Activated CD4-positive, alpha-beta T cell treated with anti-CD3 and anti-CD28 coated beads, Interleukin-2, amount 50 U/mL, for 16 hours (primary cell): ENCODE measurements at places on chromosomes 6 and 20.

DNA sequence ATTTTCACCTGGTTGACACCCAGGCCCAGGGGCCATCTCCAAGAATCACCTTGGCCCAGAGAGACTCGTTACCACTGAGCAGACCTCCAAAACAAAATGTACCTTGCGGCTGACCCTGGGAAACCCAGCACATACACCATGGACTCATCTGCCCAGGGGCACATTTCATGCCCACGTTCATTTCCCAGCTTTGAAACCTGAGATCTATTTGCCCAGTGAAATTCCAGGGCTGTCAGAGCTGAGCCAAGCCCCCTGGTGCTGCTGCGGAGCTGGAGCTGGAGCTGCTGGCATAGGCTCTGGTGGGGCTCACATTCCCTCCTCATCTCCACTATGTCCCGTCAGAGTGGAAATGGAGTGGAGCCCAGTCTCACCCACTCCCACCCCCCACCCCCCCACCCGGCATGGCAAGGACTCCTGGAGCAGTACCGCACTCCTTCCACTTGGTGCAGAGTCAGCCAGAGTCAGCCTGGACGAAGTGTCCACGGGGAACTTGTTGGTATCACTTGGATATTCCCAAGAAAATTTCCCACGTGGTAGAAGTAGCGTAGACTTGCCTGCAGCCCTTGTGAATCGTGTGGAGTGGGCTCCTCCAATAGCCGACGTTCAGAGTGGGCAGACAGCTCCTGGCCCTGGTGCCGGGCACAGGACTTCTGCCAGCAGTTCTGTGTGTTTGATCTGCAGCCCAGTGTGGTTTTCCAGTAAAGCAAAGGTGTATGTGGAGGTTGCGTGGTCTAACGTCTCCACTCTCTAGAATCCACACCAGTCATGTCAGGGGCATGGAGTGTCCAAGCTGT is 18.1 kb upstream of the OSER1 start:
- no peak for DNase-seq

DNA sequence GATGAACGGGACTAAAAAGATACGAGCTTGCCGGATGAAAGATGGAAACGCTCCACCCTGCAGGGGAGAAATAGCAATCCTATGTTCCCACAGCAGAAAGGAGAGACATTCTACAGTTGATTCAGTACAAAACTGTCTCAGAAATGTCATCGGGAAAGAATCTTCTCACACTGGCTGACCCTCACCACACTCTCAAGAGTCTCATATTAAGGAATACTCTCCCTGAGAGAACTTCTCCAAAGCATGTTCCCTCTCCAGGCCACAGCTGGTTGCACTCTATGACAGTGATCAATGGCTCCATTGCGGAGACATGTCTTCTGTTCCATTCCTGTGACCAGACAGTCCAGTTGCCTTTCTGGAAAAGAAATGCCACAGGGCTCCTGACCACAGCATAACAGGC is 758.0 kb upstream of the CHD6 start:
- DNase-seq = no peak

DNA sequence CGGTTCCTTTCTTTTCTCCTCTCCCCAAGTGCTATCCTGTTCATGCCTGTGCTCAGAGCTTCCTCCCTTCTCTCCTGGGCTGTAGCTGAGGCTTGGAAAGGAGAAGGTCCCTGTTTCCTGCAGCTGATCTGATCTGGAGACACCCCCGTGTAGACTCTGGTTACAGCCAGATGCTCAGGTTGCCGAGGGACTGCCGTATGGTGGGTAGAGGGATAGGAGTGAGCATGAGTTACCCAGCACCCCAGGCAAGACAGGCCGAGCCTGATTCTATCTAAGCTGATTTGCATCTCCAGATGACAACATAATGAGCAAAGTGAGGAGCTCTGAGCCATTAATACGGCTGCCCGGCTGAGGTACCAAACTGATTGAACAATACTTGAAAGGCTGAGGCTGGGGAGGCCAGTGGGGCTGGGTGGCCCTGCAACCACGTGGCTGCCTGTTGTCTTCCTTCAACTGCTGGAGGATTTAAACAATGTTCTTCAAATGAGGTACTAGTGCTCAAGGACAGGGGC is 91.8 kb downstream of the ASXL1 start:
- DNase-seq = no peak

DNA sequence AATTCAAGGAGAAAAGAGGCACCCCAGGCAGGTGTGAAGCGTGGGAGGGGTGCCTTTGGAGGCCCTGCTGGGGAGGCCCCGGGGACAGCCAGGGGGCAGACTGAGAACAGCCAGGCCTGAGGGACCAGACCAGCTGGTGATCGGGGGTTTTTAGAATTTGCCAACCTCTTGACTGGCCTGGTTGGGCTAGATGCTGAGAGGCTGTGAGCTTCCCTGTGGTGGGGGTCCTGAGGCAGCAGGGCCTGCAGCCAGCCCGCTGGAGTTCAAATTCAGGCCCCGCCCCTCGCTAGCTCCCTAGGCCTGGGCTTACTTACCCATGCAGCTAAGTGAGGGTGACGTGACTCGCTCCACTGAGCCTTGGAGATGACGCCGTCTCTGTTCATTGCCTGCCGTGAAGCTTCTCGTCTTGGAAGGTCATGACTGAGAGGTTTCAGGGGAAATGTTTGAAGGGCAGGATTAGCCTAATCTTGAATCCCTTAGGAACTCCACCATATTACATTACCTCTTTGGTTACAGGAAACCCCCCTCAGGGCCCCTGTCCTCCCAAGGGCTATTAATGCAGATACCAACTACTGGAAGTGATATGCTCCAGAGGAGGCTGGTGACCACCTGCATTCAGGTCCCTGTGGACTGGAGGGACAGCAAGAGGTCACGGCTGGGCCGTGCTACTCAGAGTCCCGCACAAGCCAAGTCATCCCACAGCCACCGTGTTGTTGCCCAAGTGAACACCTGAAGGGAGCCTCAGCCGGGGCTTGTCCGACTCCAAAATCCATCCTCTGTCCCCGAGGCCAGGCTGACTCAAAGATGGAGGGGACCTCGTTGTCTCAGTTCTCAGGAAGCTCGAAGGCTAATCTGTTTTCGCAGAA is 73.9 kb upstream of the DUSP22 start:
- DNase-seq = no peak

GRCh38 chr6:43054206-43054943 is 724 bp upstream of the CUL7 start:
- DNase-seq = no peak

- peak; percentile 12 for DNase-seq
These were observed 39.0 kb upstream of the PLN start for GRCh38 chr6:118509009-118509617.

DNA sequence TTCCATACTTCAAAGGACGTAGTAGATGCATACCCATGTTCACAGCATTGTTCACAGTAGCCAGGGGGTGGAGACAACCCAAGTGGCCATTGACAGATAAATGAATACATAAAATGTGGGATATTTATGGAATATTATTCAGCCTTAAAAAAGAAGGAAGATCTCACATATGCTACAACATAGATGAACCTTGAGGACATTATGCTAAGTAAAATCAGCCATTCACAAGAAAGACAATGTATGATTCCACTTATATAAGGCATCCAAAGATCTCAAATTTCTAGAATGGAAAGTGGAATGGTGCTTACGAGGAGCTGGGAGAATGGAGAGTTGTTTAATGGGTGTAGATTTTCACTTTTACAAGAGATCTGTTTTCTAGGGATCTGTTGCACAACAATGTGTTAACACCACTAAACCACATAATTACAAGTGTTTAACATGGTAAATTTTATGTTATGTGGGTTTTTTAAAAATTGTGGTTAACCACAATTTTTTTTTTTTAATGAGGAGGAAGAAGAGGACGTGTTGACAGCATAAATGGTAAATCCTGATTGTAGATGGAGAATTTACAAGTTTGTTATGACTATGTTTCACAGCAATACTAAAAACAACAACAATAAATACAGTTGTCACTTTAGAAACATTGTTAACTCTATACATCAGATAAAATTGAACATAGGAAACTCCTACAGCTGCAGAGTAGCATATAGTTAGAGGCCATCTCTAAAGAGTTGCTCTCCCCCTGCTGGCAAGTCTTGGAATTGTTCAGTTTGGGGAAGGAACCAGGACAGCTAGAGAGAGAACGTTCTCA is 41.6 kb downstream of the CCN2 start:
- peak; percentile 79 for DNase-seq

GRCh38 chr6:43738877-43739641 is 31.0 kb upstream of the VEGFA start:
- no peak for DNase-seq

DNA sequence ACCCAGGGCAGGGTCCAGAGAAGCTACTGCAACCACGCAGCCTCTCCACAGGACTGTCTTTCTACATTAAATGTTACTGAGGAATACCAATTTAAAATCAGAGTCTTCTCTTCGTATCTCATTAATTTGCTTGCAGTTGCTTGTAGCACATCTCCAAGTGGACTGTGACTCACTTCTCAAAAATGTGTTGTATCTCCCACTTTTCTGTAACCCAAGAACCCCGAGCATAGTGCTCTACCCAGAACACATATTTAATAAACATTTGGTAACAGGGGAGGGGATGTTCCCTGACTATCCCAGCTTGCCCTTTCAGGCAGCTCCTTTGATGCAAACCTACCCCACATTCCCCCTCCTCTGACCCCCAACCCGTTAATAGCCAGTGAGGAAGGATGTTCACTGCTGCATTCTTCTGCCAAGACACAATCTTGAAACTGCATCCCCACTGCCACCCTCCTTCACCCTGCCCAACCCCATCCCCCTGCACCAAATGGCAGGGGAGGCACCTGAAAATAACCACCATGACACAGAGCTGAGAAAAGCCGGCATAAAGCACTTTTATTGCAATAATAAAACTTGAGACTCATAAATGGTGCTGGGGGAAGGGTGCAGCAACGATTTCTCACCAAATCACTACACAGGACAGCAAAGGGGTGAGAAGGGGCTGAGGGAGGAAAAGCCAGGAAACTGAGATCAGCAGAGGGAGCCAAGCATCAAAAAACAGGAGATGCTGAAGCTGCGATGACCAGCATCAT is 24.2 kb downstream of the FKBP1A start:
- no peak for DNase-seq

DNA sequence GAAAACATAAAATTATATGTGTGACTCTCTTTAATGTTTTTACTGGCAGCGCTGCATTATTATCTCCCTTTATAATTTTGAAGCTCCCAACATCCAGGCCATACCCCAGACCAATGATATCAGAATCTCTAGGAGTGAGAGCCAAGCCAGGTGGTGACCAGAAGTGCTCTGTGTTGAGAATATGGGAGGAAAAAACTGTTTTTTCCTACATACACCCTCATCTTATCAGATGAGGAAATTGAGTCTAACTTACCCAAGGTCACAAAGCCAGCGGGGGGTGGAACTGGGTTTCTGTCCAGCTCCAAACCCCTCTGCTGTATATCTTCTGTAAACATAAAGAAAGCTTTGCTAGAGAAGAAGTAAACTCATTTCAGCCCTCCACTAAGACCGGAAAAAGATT is 42.5 kb downstream of the LY86 start:
- no peak for DNase-seq

DNA sequence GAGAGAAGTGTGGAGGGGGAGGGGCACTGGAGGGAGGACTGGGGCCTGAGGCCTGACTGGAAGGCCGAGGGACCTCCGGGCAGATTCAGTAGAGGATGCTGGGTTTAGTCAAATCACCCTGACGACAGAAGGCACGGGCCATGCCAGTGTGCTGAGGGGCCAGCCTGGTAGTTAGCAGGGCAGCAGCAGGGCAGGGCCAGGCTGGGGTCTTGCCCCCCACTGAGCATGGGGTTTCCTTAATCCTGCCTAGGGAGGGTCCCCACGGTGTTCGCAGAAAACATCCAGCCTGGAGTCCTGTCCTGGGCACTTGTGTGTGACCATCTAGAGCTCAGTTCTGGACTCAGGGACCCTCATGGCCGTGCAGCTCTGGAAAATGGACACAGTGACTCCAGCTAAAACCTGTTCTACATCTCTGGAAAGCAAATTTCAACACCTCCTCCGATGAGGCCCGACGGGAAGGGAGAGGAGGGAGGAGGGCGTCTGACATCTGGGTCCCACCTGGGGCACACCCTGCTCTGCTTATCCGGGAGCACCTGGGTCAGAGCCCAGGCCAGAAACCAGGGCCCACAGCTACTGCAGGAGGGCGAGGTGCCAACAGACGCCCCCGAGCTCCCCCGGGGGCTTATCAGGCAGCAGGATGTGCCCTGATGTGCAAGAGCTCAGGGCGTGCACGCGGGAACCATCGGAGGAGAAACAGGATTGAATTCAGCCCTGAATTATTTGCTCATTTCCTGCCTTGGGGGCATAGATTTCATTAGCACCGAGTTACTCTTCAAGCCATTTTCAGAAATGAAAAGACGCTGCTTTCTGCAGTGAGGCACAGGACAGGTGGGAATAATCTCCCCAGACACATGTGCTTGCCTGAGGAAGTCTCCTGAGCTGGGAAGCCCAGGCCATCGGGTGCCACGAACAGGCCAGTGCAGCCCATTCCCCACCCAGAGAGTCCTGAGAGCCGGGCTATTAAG is 78.0 kb upstream of the MPC1 start:
- DNase-seq = no peak

DNA sequence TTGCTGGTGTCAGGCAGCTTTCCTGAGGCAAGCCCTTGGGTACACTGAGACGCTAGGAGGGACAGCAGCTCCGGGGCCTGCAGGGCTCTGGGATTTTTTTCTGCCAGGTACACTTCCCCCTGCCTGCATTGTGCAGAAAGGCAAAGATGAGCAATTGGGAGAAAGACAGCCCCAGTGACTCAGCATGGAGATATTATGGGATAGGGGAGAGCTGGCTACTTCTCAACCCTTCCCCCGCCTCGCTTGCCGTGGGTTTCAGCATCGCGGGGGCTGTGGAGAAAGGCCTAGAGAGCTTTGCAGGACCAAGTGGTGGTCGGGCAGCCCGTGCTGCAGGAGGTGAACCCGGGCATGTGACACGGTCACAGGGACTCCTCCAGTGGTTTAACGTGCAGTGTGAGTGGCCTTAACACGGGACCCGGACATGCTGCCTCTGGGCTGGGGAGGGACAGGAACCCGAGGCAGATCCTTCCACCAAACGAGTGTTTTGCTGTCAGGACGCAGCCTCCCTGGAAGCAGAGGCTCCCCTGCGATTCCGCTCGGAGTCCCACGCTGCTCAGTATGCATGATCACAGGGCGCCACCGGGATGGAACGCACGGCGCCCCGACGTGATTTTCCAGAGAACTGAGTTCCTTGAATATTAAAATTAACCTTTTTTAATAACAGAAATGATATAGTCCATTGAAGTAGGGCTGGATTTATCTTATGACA is 139.9 kb downstream of the CDH4 start:
- DNase-seq = no peak

- DNase-seq = no peak
These were observed at the start of gene RAB44 for GRCh38 chr6:36697481-36697903. TSS of gene RAB44 (plus strand) at chr6:36697826. CDS start at chr6:36704236, 6,410 bp downstream.

- no peak for DNase-seq
These were observed 44.4 kb downstream of the PACSIN1 start for GRCh38 chr6:34510299-34510698.

DNA sequence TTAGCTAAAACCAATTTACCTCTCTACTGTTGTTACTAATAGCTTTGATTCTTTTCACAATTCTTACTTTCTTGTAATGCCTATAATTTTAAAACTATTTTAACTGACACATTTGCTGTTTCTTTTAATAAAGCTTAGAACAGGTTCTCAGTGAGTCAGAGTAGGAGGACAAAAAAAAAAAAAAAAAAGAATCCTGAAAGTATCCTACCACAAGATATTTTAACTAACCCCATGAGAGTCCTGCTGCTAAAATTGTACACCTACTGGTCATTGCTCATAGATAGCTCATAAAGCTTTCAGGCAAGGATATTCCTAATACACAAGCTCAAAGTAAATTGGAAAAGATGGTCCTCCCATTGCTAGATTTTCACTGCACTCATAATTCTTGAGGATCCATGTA is 301.0 kb downstream of the CENPW start:
- DNase-seq = no peak

- DNase-seq = no peak
These were observed 97.2 kb upstream of the PDE10A start for GRCh38 chr6:165760126-165760802.
